Activated CD4-positive, alpha-beta T cell treated with anti-CD3 and anti-CD28 coated beads, Interleukin-2, amount 50 U/mL, for 4 hours (primary cell): ENCODE measurements at places on chromosomes 6 and 20.
A peak's percentile ranks its signal among the peaks of the same experiment; 100 is the strongest.

GRCh38 chr6:107319906-107320530, 139.3 kb downstream of the PDSS2 start:
- no peak for DNase-seq

DNA sequence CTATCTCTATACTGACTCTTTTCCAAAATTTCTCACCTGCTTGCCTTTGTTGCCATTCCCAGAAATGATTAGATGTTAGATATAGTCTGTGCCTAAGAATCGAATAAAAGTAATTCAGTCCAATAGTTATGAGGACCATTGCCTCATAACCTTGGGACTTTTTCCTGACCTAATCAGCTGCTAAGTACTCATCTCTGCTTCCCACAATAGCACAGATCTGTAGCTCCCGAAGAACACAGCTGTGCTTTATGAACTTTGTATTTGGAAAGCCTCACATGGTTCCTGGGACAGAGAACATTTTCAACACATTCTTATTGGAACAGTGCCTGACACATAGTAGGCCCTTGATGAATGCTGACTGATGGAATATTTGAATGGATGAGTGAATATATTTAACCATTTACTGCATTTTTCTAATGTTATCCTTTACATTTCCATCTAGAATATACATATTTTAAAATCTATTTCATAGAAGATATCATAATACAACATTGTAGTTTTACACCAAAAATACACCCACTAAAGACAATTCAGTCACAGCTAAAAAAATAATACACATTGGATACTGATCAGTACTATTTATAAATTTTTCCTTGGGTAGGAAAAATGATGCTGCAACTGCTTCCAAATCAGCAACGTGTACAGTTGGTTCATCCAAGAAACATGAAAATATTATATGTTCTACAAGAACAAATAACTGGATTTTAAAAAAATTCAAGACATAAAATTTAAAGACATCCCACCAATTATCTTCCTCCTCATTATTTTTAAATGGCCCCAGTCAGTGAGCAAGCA, 53.9 kb downstream of the HS3ST5 start:
- DNase-seq: no peak

- DNase-seq: no peak
These were observed 51.3 kb downstream of the PDE7B start for GRCh38 chr6:135902756-135903331.

DNA sequence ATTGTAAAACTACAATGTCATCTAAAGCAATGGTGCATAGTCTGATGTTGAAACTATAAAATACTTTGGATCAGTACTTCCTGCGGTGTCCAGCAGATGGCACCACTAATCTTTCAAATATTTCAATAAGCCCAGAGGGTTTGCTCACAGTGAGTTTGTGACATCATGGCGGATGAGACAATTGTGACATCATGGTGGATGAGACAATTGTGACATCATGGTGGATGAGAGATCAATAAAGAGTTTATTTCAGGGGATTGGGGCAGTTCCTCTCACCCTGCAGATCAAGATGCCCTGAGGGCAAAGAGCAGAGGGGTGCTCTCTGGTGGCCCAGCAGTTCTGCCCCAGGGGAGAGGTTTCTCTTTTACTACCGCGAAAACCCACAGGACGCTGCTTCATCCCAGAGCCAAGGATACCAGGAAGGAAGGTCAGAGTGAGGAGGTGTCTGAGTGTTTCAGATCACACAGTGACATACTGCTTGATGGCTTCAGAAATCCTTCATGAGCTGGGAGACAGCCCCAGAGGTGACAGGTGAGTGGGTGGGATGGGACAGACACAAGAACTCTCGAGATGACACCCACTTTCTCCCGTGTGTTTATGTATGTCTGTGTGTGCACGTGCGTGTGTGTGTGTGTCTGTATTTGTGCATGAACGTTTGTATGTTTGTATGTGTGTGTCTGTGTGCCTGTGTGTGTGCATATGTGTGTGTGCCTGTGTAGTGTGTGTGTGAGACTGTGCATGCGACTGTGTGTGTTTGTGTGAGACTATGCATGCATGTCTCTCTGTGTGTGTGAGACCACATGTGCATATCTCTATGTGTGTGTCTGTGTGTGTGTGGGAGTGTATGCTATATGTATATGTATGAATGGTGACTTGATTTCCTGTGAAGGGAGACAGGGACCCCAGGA, 7.3 kb upstream of the ULBP2 start:
- peak; percentile 65 for DNase-seq

DNA sequence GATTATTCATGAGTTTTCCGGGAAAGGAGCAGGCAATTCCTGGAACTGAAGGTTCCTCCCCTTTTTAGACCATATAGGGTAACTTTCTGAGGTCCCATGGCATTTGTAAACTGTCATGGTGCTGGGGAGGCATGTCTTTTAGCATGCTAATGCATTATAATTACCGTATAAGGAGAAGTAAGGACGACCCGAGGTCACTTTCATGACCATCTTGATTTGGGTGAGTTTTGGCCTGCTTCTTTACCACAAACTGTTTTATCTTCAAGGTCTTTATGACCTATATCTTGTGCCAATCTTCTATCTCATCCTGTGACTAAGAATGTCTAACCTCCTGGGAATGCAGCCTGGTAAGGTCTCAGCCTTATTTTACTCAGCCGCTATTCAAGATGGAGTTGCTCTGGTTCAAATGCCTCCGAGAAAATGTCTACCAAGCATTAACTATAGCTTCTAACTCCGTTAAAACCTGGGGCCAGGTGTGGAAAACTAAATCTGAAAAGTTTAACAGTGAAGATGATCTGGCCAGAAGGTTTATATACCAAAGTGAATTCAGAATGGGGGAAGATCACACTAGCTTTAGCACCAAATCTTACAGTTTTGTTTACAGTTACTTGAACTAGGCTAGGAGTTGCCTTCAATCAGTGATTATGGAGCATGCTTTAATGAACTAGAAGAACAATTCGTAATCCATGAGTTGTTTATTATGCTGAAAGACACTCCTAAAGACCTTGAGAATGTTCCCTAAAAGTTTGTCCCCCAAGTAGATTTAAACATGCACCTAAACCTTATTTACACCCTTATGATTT, 80.0 kb upstream of the TOP1 start:
- no peak for DNase-seq

GRCh38 chr20:6525447-6526303, 241.8 kb upstream of the BMP2 start:
- DNase-seq: no peak

DNA sequence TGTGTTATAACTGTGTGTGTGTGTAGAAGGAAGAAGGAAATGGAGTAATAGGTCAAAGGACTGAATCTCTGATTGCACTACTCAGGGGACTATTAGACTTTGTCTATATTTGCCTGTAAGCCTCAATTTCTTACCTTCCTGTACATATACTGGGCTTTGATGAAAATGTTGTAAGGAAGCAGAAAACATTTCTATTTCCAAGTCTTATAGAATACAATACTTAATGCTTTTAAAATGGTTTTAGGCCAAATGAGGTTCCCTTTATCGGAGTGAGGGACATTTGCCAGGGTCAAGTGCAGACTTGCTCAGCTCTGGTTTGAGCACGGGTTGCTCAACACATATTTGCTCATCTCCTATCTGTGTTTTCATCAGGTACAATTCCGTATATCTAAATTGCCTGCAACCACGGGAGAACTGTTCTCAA, 28.3 kb downstream of the MEP1A start:
- DNase-seq: no peak

DNA sequence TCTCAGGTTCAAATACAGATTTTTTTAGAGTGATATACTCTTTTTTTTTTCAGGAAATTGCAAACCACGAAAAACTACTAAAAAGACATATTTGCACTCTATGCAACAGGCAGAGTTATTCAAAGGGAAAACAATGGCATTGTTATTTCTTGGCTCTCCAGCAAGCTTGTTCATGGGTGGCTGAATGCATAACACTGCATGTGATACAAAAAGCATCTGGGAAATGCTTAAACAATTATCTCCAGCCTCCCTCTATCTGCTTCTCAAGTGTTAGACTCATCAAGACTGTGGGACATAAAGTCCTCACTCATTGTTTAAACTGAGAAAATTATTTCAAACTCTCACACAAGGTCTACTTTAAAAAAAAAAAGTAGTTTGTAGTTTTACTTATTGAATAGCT, 7.3 kb upstream of the COL12A1 start:
- no peak for DNase-seq
